NCI-H748 treated with DMSO at 0.1 percent for 48 hours (cell line): ENCODE measurements at places on chromosomes 5 and 9.

GRCh38 chr5:151026679-151027078, 6.3 kb downstream of the GPX3 start:
- no peak for DNase-seq

DNA sequence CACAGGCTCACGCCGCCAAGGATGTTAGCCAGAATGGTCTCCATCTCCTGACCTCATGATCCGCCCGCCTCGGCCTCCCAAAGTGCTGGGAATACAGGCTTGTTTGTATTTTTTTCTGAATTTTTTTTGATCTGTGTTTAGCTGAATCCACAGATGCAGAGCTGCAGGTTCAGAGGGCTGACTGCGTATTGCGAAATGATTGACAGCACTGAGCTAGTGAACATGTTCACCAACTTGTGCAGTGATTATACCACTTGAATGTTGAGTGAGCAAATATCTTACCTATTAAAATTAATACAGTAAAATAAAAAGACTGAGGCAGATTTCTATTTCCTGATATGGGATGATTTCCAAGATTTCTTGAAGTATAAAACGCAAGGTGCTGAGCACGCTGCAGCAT, 123.1 kb upstream of the PHYKPL start:
- no peak for DNase-seq

DNA sequence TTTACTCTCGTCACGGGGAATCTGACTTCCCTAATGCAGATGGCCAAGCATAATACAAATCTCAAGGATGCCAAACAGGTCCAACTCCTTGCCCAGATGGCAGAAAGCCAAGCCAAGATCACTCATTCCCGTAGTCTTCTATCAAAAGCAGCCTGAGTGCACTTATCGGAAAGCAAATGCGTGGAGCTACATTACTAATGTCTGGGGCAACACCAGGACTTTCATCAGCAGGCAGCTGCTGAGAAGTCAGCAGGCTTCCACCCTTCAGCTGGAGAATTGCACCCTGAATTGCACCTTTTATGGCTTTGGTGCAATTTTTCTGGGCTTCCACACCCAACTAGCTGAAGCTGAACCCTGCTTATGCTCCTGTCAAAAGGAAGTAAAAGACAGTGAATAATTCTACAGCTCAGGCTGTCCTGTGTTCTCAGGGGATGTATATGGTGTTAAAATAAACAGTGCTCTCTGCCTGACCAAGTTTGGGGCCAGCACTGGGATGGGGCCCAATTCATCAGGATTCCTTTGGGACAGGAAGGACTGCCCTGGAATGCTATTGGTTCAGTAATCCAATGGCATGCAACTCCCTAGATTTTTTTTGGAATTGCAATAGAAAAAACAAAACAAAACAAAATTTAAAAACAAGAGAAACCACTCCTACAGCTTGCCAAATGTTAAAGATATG, 92.6 kb downstream of the DPYSL3 start:
- no peak for DNase-seq

DNA sequence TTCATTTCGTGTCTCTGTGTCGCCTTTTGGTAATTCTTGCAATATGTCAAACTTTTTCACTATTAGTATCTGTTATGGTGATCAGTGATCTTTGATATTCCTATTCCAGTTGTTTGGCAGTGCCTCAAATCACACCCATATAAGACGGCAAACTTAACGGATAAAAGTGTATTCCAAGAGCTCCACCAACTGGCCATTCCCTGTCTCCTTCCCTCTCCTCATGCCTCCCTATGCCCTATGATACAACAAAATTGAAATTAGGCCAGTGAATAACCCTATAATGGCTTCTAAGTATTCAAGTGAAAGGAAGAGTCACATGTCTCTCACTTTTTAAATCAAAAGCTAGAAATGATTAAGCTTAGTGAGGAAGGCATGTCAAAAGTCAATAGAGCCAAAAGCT, 74.8 kb downstream of the CDK5RAP2 start:
- no peak for DNase-seq

DNA sequence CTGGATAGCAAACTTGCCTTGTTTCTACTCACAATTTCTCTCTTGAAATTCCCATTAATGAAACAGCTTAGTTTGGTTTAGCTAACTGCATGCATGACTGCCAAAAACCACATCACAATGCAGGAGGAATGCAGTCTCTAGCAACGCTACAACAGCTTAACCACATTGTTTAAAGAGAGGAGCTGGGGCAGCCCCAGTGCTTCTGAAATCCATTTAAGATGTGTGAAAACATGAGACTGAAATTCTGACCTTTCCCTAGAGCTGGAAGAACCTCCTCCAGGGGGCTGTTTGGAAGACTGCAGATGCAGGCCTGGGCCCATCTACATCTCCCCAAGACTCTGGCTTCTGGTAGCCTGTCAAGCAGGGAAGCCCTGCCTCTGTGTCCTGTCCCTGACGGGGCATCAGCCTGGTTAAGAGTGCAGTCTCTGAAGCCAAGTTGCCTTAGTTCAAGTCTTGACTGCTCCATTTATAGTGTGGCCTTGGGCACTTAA, 157.1 kb downstream of the ZNF462 start:
- DNase-seq, result no peak

GRCh38 chr5:57895766-57896165, 413.2 kb upstream of the ACTBL2 start:
- DNase-seq, result no peak
